Substantia nigra (tissue), 51 donors: ENCODE measurements at places on chromosomes 13 and 19.

DNA sequence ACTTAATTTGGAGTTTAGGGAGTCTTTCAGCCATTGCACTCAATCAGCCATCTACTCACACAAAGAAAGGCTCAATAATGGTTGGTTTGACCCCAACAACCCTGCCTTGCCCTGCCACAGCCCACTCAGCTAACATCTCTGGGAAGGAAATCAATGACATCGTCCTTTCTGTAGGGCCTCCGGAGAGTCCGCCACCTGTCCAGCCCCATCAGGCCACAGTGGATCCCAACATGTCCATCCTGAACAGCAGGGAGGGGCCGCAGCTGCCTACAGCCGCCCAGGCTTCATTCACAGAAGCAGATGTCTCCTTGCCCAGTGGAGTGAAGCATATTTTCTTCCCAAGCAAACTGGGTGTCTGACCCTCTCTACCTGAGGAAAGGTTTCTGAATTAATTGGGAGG is 4.2 kb upstream of the CDX2 start:
- DNase-seq: no peak

GRCh38 chr19:1131718-1132551 is 28.1 kb downstream of the GPX4 start:
- DNase-seq: no peak

DNA sequence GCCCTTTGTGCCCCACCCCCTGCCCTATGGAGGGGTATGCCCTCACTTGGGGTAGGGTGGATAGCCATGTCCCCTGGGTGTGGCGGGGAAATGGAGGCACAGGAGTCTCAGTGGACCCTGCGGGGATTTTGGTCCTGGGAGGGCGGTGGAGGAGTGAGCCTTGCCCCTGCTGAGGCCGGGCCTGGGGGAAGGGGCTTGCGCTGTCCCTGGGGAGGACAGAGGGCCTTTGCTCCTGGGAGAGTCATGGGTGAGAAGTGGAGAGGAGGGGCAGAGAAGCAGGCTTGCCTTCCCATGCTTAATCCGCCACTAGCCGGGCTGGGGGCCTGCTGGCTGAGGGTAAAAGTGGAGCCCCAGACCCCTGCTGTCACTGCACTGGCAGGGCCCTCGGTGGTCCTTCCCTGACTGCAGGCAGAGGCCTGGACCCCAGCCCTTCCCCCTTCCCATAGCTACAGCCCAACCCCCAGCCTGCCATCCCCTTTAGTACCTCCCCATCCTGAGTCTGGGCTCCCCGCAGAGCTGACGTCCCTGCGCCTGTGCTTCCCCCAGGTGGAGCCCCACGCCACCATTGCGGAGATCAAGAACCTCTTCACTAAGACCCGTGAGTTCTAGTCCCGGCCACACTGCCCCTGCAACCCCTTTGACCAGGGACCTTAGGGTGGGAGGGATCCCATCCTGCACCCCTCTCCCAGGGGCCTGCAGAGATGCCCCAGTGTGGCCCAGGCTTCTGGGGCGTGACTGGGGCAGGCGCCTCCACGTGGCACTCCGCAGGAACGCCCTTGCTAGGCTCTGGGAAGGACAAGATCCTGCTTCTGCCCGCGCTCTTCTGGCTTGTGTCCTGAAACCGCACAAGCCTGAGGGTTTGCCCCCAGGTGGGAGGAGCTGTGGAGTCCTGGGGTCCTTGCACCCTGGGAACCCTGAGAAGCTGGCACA is 8.9 kb downstream of the NDUFB7 start:
- no peak for DNase-seq

DNA sequence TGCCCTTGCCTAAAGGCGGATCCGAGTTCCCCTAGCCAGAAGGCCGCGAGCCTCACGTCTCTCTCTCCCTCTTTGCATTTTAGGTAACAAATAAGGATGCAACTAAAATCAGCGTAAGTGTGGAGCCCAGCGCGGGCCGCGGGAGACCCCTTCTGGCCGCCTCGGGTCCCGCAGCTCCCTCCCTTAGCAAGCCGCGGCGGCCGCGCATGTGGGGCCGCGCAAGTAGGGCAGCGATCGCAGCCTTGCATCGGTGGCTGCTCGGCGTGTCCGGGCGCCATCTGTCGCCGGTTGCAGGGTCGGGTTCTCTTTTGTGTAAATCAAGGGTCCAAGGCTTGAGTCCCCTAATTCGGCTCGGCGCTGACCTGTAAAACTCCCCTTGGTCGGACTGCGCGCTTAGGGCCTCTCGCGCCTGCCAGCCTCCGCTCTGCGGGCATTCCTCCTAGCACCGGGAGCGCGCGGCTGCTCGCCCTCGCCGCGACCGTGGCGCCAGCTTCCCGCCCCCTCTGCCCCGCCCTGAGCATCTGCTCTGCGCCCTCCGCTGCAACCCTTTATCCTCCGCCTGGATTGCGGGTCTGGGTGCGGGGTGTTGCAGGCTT is 2.7 kb downstream of the VSTM2B start:
- peak; percentile 71 for DNase-seq

DNA sequence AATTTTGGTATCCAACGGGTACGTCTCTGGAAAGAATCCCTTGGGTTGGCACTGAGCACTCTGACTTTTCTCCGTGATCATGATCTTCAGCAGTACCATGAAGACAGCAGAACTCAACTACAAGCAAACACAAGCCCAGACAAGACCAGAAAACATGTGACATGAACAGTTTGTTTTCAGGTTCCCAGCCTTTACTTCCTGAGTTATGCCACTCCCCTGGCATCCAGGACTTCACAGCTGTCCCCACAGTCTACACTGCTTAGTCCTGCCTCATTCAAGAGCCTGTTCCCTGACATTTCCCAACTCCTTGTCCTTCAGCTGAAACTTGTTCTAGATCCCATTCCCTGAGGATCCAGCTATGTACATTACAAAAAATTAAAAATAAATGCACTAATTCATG is 4.9 kb upstream of the N4BP2L1 start:
- DNase-seq: no peak

GRCh38 chr19:48379058-48379457 is 12.3 kb downstream of the KDELR1 start:
- DNase-seq: no peak

DNA sequence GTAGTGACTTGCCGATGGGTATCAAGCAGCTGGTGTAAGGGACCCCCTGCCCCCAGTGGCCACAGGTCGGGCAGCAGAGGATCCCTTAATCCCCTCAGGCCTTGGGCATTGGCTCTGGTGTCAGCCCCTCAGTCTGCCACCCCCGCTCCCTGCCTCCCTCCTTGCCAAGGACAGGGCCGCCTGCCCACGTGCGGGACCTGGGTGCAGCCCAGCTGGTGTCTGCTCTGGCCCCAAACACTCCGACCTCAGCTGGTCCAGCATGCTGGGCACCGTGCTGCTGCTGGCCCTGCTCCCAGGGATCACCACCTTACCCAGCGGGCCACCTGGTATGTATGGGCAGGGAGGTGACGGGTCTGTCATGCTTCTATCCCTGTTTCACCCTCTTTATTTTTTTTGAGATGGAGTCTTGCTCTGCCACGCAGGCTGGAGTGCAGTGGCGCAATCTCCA is at the start of gene TGFBR3L:
Gene TGFBR3L (plus strand): TSS at position 233 of the 448 bp plus-strand sequence.
- no peak for DNase-seq

DNA sequence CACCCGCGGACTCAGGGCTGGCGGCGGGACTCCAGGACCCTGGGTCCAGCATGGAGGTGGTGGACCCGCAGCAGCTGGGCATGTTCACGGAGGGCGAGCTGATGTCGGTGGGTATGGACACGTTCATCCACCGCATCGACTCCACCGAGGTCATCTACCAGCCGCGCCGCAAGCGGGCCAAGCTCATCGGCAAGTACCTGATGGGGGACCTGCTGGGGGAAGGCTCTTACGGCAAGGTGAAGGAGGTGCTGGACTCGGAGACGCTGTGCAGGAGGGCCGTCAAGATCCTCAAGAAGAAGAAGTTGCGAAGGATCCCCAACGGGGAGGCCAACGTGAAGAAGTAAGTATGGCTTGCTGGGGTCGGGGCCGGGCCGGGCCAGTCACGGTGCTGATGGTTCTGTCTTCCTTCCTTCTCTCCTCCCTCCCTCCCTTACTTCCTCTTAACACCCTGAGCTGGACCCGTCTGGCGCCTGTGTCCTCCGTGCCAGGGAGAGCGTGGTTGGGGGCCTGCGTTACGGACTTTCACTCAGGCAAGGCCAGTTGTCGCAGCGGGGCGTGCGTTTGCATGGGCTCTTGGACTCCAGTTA is 1.4 kb downstream of the STK11 start:
- DNase-seq: no peak

- DNase-seq: no peak
These were observed 545 bp downstream of the BTBD2 start for GRCh38 chr19:2014731-2015607.

DNA sequence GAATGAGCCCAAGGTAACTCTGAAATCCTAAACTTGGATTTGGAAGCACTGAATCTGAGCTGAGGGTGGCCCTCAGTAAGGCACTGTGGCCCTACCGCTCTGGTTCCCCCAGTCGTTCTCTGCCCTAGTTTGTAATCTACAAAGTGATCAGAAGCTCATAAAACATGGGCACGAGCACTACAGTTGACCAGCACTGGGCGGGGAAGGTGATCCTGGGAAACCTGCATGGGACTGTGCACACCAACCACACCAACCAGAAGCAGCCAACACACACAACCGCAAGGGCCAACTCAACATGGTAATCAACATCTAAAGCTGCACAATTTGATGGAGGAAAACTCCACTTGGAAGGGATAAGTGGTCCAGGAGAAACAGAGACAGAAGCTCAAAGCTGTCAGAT is 22.9 kb downstream of the SLC7A1 start:
- DNase-seq: no peak

DNA sequence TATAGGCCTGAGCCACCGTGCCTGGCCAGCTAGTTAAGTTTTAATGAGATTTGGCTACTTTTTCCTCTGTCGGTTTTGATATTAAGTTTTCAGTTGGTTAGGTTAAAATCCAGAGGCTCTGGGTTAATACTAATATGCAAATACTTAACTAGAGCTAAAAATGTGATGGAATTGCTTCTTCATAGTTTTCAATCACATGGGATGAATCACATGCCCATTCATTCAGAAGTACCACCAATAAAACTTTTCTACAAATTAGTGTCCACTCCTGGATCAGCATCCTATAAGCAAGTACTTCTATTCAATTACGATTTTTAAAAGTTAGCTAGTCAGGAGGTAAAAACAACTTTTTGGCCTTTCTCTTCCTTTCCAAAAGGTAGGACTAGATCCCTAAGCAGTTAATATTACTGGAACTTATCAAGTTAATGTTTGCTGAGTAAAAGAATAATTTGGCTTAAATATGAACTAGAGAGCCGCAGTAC is 4.3 kb downstream of the SLC25A30 start:
- no peak for DNase-seq

DNA sequence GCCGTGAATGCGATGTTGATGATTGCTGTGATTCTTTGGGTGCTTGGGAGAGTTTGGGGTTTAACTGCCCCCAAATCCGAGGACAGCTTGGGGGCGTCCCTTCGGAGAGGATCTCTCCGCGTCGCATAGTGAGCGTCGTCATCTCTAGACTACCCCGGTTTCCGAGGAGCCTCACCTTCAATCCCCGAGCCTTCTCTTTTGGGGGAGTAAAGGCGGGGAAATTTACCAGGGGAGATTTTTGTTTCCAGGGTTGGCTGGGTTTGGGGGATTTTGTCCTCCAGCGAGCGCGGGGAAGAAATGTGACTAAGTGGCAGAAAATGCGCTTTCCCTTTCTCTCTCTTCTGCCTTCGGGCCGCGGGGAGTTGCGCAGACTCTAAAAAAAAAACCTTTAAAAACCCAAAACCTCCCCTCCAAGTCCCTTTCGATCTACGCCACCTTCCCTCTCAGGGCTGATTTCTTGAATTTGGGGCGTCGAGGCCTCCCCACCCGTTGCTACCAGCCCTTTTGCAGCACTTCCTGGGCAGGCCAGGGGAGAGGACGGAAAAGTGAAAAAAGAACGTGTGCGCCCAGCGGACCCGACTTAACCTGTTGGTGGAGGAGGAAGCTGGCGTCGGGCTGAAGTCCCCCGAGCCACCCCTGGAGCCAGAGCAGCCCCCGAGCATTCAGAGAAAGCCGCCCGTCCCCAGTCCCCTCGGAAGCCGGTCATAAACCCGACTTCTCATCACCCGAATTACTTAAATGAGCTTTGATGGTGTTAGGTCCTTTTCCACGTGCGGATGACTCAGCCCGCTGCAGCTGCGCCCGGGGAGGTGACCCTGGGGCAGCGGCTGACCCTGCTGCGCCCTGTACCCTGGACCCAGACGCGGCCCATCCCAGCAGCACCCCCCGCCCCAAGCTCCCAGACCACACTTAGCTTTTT is 17.7 kb downstream of the NFIX start:
- DNase-seq: no peak

DNA sequence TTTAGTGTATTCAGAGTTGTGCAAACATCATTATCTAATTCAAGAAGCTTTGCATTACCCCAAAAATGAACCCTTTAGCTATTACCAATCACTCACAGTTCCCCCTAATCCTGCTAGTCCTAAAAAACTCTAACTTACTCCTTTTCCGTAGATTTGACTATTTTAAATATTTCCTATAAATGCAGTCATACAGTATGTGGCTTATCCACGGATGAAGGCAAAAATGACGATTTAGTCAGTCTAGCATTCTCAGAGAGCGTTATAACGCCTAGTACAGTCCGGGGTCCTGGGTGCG is 587 bp upstream of the ZNF383 start:
- DNase-seq: no peak

DNA sequence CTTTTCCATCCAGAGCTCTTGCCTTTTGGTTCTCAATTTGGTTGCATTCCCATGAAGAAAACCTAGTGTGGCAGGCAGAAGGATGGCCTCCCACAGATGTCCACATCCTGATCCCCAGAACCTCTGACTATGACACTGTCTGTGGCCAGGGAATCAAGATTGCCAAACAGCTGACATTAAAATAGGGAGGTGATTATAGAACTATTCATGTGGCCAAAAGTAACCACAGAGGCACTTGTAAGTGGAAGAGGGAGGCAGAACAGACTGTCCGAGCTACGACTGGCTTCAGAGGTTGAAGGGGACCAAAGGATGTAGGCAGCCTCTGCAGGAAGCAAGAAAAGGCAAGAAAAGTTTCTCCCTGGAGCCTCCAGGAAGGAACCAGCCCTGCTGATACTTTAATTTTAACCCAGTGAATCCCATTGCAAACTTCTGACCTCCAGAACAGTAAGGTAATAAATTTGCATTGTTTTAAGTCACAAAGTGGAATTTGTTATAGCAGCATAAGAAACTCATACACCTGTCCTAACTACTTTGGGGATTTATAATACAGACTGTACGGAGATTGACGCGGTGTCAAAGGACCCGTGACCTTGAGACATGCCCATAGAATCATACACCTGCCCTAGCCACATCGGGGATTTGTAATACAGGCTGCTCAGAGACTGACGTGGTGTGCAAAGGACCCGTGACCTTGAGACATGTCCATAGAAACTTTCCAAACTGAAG is 106.5 kb downstream of the ATP11A start:
- DNase-seq: no peak

GRCh38 chr13:34044660-34045080 is 226.7 kb downstream of the RFC3 start:
- no peak for DNase-seq

GRCh38 chr19:20926796-20927195 is 3.7 kb downstream of the ZNF85 start:
- DNase-seq: no peak
